ENCODE measurements at places on chromosomes 4 and X. TPM values are rescaled to one million over a fixed set of nuclear protein-coding genes. Genes with fewer than 3 reads are reported as not detected.

The RNF128 gene
- not detected for total RNA-seq

The EMCN gene
- not detected for total RNA-seq

The PRRG3 gene
- total RNA-seq: not detected

The IL1RAPL2 gene
- total RNA-seq: not detected

The DRD5 gene
- not detected for total RNA-seq

The ITGB1BP2 gene
- 4.6 TPM for total RNA-seq

The HSFX4 gene
- not detected for total RNA-seq

The NEXMIF gene
- 0.10 TPM for total RNA-seq

The PLK4 gene
- total RNA-seq: 40.5 TPM

The PLP1 gene
- total RNA-seq: not detected

The NIPAL1 gene
- 1.2 TPM for total RNA-seq

The MEPE gene
- total RNA-seq: not detected

The HTRA3 gene
- not detected for total RNA-seq

The TLR2 gene
- total RNA-seq: 0.23 TPM

The STPG2 gene
- not detected for total RNA-seq

The GSPT2 gene
- 10.7 TPM for total RNA-seq

The SLC49A3 gene
- total RNA-seq: 1.3 TPM

The CDX4 gene
- total RNA-seq: not detected

The PPP2R2C gene
- total RNA-seq: not detected

The RHOXF2 gene
- not detected for total RNA-seq

The NSG1 gene
- total RNA-seq: 12.0 TPM

The DDIT4L gene
- not detected for total RNA-seq

The FGG gene
- not detected for total RNA-seq

The CYSLTR1 gene
- 0.23 TPM for total RNA-seq

The CLGN gene
- total RNA-seq: 0.15 TPM

The RTL9 gene
- not detected for total RNA-seq

The NPY1R gene
- not detected for total RNA-seq

The IL15 gene
- total RNA-seq: 0.92 TPM

The FAM9B gene
- not detected for total RNA-seq

The GAGE1 gene
- total RNA-seq: not detected

The ANXA10 gene
- not detected for total RNA-seq

The PAGE1 gene
- not detected for total RNA-seq

The IL9R gene
- 2.1 TPM for total RNA-seq

The ADH7 gene
- total RNA-seq: not detected

All from activated CD8-positive, alpha-beta memory T cell treated with anti-CD3 and anti-CD28 coated beads for 36 hours (primary cell).